Effector CD8-positive, alpha-beta T cell (primary cell): ENCODE measurements at places on chromosomes 5 and 9.

- no peak for DNase-seq
Observed at GRCh38 chr5:53473633-53474032, 6.8 kb upstream of the FST start.

GRCh38 chr5:173778152-173778782 lies 109.9 kb upstream of the CPEB4 start:
- DNase-seq: no peak

- no peak for DNase-seq
Observed at GRCh38 chr9:17725399-17726010, 146.6 kb downstream of the SH3GL2 start.

DNA sequence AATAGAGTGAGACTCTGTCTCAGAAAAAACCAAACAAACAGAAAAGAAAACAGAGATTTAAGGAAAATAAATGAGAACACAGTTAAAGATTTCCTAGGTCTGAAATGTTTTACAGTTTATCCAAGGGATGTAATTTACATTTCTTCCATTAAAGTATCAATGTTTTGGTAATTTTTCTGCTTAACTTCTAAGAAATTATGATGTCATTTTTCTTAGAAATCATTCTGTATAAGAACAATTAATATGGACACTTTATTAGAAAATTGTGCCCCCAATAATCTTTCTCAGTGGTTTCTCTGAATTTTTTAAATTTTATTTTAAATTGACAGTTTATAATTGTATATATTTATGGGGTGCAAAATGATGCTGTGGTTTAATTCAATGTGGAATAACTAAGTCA lies 49.8 kb upstream of the PTPDC1 start:
- no peak for DNase-seq

- DNase-seq: no peak
Observed at GRCh38 chr5:94276751-94277150, 341.7 kb downstream of the KIAA0825 start.

DNA sequence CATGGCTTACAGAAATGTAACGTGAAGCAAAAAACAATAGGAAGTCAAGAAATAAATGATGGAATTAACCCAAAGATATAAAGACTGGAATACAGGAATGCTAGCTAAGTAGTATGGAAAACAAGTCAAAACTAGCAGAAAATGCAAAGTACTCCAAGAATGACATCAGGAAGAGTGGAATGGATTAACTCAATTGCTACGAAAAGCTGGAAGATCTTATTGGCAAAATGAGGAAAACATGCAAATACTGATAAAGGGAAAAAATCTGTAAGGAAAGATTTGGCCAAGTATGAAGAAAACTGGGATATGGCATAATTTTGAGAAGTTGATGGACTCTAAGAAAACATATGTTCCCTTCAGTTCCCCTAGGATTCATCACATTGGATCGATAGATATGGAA lies 324.5 kb upstream of the ZNF608 start:
- no peak for DNase-seq

DNA sequence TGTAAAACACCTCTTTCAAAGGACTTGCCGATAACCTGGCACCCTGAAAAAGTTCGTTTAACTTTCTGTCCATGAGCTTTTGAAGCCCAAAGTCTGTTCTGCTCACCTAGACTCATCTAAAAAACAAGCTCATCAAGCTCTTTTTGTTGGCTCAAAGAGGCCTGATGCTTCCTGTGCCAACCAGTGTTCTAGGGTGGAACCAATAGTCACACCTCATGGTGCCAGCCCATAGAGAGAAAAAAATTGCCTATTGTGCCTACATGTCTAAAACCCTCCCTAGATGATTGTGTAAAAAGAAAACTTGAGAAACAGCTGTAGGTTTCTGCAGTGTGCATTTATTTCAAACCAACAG lies 4.7 kb downstream of the SH3RF2 start:
- DNase-seq: no peak

DNA sequence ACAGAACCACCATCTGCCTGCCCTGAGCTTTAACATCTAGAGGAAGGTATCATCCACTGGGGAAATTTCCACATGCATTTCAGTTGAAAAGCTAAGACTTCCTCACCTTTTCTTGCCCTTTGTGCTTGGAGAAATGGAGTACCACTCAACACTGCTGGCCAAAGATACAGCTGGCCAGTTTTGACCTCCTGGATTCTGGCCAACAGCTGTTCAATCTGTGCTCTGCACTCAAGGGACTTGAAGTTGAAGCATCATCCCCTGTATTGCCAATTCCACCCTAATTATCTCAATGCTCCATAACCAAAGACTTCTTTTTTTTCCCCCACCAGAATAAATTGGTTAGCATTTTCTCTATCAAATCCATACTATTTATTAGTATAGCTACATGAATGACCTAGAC lies 70.4 kb upstream of the PRDM9 start:
- no peak for DNase-seq

GRCh38 chr5:93623153-93623552 lies 40.1 kb downstream of the NR2F1 start:
- DNase-seq: no peak

- no peak for DNase-seq
Observed at GRCh38 chr5:52838326-52839015, 50.8 kb downstream of the ITGA1 start.

GRCh38 chr5:81151546-81151945 lies 81.6 kb upstream of the CKMT2 start:
- DNase-seq: no peak

DNA sequence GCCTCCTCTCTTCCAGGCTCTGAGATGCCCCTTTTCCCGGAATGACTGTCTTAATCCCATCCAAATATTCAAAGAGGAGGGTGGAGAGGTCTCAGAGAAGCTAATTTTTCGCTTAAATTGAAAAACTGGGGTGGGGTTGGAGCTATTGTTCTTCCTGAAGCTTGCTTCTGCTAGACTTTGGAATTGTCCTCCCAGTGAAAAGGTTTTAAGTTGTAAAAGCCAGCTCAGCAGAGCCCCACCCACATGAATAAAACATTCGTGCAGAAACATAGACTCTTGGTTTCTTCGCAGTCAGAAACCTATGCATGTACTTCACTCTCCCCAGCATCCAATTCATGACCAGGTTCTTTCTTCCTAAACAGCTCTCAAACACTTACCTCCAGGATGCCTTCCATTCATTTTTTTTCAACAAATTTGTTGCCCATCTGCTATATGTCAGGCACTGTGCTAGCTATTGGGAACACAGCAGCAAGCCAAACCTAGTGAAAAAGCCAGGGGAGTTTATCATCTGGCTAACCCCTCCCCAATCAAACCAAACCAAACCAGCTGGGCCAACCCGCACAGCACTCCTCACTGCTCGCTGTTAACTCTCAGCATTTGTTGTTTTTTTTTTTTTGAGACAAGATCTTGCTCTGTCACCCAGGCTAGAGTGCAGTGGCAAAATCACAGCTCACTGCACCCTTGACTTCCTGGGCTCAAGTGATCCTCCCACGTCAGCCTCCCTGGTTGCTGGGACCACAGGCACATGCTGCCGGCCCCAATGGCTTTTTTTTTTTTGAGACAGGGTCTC lies 37.9 kb upstream of the OCLN start:
- DNase-seq: no peak

DNA sequence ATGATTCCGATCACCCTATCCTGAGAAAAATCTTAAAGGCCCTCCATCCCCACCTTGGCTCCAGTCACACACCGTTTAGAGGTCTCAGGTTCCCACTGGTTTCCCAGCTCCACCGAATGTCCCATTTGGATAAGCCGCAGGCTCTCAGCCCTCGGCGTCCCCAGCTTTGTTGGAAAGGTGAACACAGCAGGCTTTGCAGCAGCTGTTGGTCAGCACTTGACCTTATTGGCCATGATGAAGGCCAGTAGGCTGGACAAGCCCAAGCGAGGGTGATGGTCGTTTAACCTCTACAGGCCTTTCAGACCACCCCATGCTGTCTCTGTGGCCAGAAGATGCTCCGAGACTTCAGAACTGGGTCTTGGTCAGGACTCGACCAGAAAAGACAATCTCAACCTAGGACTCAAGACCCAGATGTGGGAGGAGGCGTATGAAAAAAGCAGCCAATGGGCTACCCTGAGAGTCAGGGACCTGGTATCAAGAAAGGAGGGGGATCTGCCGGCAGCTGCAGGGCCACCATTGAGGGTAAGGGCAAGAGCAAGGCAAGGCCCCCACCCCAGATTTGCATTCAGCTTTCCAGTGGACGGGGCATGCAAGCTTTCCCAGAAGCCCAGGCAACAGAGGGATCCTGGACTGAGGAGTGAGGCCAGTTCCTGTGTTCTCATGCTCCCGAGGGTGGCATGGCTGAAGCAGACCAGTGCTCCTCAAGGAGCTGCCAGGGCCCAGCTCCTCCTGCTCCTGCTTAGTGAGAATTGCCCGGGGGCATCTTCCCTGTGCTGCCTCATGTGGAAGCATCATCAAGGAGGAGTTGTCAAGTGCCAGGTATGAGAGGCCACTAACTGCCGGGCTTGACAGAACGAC lies 13.4 kb downstream of the UBE2QL1 start:
- no peak for DNase-seq

DNA sequence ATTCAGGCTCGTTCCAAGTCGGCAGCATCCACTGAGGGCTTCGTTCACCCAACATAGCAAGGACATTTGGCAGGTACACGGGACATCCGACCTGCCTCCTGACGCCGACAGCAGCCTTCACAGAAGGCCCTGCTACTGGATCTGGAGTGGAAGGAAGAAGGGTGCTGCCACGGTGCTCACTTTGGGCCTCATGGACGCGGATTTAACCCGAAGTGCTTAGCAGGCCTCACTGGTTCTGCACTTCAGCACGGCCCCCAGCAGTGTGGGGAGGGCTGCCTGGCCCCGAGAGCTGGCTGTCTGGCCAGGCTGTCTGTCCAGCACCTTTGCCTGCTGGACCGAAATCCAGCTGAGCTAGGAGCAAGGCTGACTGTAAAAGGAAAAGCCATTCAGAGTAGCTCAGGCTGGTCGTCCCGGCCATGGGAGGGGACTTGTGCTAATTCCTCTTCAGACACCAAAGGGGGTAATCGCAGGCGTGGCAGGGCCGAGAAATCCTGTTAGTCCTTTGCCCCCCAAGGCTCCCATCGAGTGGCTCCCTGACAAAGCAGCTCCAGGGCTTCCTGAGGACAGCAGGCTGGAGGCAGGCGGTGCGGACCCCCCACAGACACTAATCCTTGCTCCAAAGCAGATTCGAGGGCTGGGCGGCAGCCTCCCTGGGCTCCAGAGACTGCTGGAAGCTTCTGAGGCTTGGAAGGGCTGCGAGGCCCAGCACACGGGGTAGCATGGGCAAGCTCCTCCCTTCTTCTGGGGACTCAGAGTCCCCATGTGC lies 11.1 kb upstream of the RXRA start:
- no peak for DNase-seq

GRCh38 chr5:23991406-23991805 lies 484.0 kb downstream of the PRDM9 start:
- no peak for DNase-seq

DNA sequence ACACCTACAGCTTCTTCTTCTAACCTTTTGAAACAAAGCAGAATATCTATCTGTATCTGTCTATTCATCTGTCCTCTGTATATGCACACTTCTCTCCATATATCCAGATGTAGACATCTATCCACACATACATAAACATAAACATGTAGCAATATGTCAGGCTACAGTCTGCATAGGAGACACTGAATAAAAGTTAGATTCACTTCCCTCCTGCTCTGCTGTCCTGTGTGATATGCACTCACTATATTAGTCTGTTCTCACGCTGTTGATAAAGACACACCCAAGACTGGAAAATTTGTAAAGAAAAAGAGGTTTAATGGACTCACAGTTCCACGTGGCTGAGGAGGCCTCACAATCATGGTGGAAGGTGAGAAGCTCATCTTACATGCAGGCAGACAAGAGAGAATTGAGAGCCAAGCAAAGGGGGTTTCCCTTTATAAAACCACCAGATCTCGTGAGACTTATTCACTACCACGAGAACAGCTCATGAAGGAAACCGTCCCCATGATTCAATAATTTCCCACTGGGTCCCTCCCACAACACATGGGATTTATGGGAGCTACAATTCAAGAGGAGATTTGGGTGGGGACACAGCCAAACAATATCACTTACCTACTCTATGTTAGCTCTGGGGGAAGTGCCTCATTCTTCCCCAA lies 24.1 kb downstream of the RANBP3L start:
- no peak for DNase-seq

DNA sequence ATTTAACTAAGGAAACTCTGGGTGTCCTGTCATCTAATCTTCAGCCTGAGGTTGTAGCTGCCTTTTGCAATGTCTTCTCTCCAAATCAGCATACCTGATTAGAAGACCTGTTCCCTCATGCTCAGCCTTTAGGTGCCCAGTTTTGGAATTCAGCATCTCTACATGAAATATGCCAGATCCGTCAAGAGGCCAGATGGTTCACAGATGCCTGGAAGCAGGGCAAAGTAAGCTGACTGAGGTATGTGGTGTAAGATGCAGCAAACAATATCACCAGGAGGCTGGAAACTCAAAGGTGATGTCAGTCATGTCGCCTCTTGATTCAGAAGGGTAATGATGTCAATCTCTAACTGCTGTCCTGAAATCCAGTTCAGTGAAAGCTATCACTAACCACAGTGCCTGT lies 324.4 kb downstream of the PRELID2 start:
- no peak for DNase-seq
